Hematopoietic multipotent progenitor cell treated with erythropoietin and hydrocortisone succinate and interleukin-3 and kit ligand, for 17 days (in vitro differentiated cells): ENCODE measurements at places on chromosomes 4 and X.
A peak's percentile ranks its signal among the peaks of the same experiment; 100 is the strongest.

GRCh38 chr4:55396308-55397125 is 760 bp downstream of the TMEM165 start:
- DNase-seq, result peak; percentile 72

GRCh38 chr4:70613306-70614183 is 15.0 kb upstream of the ENAM start:
- DNase-seq, result no peak

DNA sequence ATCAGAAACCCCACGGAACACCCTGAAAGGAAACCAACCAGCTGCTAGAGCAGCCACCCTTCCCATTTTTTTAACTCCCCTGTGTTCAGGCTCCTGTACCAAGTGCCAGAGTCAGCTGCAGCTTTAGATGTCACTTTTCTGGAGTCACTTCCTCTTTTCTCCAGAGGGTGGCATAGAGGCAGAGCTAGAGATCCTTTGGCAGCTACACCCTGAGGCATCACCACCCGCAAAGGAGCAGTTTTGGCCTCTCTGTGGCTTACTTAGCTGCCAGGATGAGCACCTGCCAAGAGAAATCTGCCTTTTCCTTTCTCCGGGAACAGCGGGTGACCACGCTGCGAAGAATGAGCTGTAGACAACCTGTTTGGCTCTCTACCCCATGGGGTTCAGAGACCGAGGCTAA is 58.0 kb upstream of the CHRDL1 start:
- DNase-seq, result peak; percentile 11

DNA sequence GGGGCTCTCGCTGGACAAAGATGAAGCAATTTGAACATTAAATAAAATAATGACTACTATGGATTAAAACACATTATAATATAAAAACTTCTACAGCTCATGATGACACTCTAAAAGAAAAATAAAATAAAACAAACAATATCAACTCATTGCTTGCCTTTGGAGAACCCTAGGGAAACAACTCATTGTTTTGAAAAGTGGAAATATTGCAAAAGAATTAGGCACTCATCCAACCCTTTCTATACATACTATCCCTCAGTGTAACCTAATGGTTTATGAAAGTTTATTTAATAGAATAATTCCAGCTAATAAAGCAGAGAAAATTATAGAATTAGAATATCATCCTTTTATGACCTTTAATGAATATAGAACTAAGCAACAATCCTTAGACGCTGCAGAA is 718 bp downstream of the RAB40A start:
- DNase-seq, result no peak

- no peak for DNase-seq
These were observed 46.4 kb downstream of the SLC16A2 start for GRCh38 chrX:74467656-74468055.

DNA sequence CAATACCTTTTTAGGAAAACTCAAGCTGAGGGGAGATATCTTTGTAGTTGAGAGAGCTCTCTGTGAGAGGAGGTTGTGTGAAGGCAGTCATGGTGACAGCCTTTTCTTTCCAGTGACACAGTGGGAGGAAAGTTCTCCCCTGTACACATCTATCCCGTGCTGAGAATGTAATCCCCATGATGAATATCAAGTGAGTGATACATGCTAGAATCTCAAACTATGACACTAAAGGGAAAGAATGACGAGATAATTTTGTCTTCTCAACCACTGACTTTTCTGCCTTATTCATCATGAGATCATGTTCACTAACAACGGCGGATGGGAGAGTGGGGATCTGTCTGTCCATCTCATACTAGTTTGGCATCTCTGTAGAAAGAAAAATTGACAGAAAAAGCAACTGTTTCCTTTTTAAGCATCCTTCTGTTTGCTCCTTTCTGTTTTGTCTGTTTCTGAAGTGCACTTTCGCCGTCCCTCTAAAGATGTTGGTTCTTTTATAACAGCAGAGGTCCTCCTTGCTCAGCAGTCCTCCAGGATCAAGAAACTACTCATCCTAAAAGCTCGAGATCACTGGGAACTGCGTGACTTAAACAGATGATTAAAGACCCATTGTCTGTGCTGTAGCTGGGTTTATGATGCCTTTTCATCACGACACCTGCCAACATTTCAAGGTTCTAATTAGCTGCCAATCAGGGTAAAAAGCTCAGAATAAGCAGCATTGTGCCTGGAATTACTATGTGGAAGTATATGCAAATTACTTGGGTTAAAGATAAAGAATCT is 137.6 kb downstream of the DCK start:
- DNase-seq, result no peak

DNA sequence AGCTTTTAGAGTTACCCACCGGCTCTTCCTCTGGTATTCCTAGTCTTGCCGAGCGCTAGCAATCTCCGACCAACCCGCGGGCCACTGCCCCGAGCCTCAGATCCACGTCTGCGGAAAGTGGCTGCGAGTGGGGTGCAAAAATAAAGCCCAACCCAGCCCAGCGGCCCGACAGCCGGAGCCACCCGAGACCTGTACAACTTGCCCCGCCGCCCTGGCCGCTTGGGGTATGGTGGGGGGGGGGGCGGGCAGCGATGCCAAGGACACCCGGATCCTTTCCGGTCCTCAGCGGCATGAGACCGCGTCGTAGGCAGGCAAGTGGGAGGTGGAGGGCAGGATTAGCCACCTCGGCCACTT is 1.6 kb downstream of the SLITRK4 start:
- no peak for DNase-seq

DNA sequence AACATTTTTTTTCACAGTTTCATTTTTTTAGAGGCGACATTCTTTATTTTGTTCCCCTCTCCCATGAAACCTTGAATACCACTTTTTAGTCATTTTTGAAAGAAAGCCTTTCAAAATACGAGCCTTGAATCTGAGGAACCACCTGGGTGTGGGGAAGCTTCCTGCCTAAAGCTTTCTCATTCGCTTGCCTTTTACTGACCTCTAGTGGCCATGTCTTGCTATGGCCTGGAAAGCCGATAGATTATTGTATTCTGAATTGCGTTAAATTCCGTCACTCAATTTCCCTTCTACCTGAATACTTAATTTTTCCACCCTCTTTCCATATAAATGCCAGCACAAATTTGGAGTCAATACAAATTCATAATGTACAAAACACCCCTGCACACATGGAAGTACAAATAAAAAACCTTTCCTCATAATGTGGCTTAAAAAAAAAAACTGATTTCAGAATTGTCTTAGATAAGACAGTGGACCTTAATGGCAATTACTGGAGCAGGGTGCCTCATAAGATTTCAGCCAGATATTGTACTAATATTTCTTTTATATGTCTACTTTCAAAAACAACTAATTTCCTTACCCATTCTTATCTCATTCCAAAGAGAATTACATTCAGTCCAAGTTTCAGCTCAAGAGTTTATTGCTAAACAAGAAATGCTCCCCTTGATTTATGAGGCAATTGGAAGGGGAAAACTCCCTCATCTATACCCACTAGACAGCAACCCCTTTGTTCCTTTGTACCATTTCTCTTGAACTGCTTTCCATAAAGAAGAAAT is 217.9 kb downstream of the CENPC start:
- DNase-seq, result peak; percentile 63

GRCh38 chr4:93313197-93313596 is 515.4 kb upstream of the ATOH1 start:
- no peak for DNase-seq
